Psoas muscle (tissue), 8 donors: ENCODE measurements at places on chromosomes 3 and 15. TPM values are rescaled to one million over a fixed set of nuclear protein-coding genes. Genes with fewer than 3 reads are reported as not detected.

DNA sequence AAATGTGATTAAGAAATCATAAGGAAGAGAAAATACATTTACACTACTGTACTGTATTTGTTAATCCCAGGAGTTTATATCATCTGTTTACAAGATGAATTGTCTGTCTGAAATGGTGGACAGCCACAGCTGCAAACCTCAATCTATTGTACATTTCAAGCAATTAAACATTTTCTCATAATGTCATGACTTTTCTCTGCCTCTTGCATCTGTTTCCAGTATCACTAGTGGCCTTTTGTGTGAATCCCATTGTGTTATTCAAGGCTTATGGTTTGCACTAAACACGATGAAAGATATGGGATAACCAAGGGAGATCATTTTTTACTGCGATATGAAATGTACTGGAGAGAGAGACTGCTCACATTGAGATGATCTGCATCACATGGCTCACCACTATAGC lies 200.2 kb upstream of the LRRN1 start:
- no peak for DNase-seq

- no peak for DNase-seq
Measured at GRCh38 chr3:114178770-114179368, at the start of gene DRD3. DRD3 (minus strand) TSS chr3:114179052; CDS start chr3:114171992, 7,060 bp downstream.

- DNase-seq: no peak
Measured at GRCh38 chr3:50986726-50987125, 312.0 kb downstream of the DOCK3 start.

GRCh38 chr3:160860346-160860745 lies 104.3 kb downstream of the PPM1L start:
- DNase-seq: no peak

DNA sequence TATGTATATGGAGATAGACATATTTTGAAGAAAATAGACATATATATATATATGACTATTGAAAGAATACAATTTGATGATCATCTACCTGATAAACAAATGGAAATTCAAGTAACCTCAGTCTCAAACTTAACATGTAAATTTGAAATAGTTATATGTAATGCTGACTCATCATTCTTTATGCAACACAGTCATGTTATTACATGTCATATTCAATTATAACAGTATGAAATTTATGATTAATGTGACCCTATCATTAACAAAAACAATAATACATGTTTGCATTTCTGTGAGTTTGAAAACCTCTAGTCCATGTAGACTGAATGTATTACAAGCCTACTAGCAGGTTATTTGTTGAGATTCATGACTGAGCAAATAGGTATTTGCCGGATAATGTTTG lies 204.1 kb downstream of the CADM2 start:
- no peak for DNase-seq

Gene ACP3
- 0.86 TPM for total RNA-seq

Gene PCOLCE2
- total RNA-seq: 1.5 TPM

Gene GOLGA8J
- not detected for total RNA-seq

Gene PRSS50
- total RNA-seq: 0.23 TPM
